ENCODE measurements at places on chromosomes 5 and 9.

DNA sequence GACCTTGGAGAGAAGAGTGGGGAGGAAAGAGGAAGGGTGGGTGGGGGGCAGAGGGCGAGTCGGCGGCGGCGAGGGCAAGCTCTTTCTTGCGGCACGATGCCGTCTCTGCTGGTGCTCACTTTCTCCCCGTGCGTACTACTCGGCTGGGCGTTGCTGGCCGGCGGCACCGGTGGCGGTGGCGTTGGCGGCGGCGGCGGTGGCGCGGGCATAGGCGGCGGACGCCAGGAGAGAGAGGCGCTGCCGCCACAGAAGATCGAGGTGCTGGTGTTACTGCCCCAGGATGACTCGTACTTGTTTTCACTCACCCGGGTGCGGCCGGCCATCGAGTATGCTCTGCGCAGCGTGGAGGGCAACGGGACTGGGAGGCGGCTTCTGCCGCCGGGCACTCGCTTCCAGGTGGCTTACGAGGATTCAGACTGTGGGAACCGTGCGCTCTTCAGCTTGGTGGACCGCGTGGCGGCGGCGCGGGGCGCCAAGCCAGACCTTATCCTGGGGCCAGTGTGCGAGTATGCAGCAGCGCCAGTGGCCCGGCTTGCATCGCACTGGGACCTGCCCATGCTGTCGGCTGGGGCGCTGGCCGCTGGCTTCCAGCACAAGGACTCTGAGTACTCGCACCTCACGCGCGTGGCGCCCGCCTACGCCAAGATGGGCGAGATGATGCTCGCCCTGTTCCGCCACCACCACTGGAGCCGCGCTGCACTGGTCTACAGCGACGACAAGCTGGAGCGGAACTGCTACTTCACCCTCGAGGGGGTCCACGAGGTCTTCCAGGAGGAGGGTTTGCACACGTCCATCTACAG lies 760 bp downstream of the NPR3 start:
- no peak for DNase-seq

DNA sequence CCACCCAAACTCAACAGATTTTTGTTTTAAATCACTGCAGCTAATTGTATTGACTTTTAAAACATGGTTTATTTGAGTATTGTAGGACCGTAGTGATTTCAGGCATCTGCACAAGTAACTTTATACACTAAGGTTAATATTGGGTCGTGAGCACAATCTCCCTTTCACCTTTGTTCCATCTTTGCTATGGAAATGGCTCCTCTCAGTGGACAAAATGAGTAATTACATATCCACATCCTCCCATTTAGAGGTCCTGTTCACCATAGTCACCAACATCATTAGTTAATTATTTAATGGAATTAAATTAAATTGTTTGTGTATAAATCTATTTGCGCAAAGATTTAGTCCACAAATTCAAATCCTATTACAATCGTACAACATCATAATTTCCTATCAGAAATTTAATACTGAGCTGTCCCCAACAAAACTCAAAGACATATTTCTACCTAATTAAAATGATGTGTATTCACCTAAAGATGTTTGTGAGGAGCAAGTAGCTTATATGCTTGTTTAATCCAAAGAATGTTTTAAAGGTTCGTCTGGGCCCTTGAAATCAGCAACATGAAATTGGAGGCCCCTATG lies 173.0 kb upstream of the DAPK1 start:
- no peak for DNase-seq

GRCh38 chr9:34372467-34373011 lies 4.2 kb downstream of the MYORG start:
- DNase-seq = no peak

DNA sequence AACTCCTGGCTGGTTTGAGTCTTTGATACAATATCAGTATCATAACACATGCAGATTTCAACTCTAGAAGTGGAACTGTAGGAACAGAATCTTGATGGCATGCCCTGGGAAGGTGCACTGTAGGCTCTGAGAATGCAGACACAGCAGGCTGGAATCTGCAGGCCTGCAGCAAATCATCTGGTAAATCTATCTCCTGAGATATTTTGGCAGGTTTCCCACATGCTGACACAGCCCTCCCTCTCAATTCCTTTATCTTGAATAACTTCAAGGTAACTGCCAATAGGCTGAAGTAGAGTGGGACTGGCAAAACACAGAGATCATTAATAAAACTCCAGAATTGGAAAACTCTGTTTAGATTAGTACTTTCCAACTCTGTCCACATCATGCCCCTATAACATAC lies 177.8 kb upstream of the PCSK5 start:
- no peak for DNase-seq

DNA sequence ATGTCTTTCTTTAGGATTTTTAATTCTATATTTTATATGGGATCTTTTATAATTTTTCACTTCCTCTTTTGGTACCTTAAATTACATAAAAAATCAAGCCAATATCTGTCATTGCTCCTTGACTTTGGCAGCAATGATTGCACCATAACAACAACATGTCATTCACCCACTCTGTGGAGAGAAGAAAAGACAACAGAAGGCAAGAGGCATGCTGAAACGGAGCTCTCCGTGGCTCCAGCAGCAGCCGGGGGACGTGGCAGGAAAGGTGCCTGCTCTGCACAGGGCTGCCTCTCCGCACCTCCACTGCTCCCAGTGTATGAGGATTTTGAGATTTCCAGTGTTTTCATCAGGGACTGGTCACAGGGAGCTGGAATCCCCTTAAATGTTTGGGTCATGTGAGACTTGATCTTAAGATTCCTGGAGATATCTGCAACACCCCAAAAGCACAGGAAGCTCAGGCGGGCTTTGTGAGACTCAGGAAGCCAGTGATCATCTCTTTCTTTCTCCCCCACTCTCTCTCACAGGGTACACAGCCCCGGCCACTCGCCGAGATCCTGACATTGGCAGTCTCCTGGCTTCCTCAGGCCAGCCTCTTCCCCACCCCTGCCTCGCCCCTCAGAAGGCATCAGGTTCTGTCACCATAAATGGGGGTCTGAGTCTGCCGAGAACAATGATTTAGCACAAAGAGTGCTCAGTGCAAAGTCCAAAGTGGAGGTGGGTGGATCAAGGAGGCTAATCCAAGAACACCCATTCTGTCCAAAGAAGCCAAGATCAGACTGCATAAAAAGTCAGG lies 74.6 kb downstream of the ACTL7B start:
- DNase-seq = no peak

GRCh38 chr9:129285382-129285781 lies 107.3 kb upstream of the IER5L start:
- no peak for DNase-seq

GRCh38 chr5:108983461-108984092 lies 235.9 kb downstream of the FER start:
- no peak for DNase-seq

GRCh38 chr5:168788107-168788506 lies 208.9 kb upstream of the PANK3 start:
- DNase-seq = no peak

GRCh38 chr9:127185931-127186781 lies 63.7 kb upstream of the ANGPTL2 start:
- peak; percentile 93 for DNase-seq

DNA sequence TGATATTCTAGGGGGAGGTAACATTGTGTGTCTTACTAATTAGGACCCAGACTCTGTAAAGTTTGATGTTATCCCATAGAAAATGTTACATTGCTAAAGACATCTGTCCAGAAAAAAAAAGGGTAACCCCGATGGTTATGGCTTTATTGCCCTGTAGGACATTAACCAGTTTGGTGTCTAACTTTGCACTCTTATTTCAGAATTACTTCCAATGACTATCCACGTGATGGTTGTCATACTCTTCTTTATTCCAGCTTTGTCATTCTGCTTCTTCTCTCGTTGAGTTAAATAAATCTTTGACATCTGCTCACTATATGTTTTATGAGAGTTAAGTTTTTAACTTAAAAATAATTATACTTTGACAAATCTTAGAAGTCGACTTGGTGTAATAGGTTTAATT lies 180.4 kb upstream of the ANKRD55 start:
- no peak for DNase-seq

- DNase-seq = no peak
Observed at GRCh38 chr5:932628-933250, 40.1 kb downstream of the TRIP13 start.

- DNase-seq = no peak
Observed at GRCh38 chr5:160651692-160652645, 200.0 kb downstream of the ATP10B start.

DNA sequence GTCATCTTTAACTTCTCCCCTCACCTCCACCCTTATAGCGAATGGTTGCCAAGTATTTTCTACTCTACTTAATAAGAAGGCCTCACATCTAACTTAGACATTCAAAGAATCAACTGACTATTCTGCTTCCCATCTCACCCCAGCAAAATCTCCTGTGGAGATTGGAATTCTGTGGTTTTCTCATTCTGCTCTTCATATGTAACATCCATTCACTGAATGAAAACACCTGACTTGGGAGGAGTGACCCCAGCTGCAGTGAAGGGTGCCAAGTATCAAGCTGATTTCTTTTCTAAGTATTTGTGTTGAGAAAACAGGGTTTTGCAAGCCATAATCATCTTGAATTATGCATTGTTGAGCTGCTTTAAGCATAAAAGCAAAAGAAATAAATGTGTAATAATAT lies 42.5 kb upstream of the TAF1L start:
- no peak for DNase-seq

DNA sequence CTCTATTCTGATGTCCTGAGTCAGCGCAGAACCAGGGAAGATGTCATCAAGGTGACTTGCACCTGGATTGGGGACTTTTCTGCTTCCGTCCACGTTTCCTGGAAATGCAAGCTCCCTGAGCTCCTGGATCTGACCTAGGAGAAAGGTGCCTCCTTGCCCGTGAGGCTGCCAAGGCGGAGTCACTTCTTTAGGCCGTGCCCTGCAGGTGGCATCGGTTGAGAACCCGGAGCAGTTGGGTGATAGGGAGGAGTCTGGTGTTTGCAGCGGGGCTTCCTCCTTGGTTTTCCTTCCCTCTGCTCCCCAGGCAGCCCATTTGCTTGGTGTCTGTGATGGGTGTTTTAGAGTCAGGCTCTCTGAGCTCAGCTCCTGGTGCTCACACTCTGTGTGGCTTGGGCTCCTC lies 15.2 kb downstream of the NANS start:
- DNase-seq = no peak

- peak; percentile 5 for DNase-seq
Observed at GRCh38 chr9:93650448-93650847, 74.1 kb downstream of the PHF2 start.

DNA sequence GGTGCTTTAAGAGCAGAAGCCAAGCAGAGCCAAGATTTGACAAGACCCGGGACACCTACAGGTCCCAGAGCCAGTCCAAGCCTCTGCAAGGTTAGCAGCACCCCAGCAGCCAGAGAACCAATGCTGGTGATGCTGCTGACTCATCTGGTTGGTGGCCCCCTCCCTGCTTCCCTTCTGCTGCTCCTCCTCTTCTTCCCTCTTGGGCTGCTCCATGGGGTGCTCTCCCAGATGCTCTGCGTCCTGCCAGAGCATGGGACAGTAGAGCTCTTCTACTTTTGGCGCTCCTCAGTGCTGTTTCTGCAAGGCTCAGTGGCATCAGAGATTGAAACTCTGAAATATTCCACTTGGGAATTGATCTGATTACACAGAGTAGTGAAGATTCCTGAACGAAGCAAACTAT lies 76.1 kb upstream of the SAP30L start:
- no peak for DNase-seq

GRCh38 chr9:104984121-104984520 lies 56.2 kb upstream of the ABCA1 start:
- DNase-seq = no peak

GRCh38 chr5:84384604-84385575 lies at the start of gene EDIL3:
TSS of gene EDIL3 (minus strand) at chr5:84384880. CDS start at chr5:84384374, 506 bp downstream.
- DNase-seq = peak; percentile 68

DNA sequence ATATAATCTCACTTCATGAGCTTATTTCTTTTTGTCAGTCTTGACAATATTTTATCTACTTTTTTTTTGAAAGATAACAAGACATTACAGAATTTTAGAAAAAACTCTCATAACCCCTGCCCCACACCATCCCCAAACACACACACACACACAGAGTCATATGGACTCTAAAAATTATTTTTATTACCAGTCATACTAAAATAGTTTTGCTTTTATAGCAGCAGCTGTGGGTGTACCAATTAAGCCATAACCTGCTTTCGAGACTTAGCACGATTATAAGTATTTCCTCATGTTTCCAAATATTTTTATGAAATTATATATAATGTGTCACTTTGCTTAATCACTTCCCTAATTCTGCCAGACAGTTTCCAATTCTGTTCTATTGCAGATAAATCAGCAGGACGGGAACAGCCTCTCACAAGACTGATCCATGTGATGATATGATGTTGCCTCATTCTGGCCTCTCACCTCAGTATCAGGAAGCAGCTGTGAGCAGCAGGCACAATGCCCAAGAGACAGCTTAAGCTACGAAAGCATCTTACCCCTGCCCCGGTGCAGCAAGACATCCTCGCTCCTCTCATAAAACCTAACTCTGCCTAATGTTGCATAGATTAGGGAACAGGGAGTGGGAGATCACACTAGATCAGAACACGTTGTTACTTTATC lies 7.0 kb downstream of the PDCL start:
- DNase-seq = peak; percentile 42

DNA sequence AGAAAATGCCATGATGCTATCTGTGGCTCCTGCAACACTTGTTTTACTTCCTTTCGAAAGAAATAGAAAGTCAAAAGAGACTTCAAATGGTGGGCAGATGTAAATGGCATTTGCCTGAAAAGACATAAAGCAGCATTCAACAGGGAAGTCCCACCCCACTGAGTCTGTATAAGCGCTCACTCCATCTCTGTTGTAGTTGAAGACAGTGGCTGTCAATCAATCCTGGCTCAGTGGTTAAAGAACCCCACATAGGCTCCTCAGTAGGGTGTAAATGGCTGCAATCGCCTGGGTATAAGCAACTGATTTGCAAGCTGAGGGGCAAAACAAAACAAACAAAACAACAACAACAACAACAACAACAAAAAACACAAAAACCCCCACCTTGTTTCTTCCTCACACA lies 158.7 kb downstream of the EFNA5 start:
- no peak for DNase-seq

DNA sequence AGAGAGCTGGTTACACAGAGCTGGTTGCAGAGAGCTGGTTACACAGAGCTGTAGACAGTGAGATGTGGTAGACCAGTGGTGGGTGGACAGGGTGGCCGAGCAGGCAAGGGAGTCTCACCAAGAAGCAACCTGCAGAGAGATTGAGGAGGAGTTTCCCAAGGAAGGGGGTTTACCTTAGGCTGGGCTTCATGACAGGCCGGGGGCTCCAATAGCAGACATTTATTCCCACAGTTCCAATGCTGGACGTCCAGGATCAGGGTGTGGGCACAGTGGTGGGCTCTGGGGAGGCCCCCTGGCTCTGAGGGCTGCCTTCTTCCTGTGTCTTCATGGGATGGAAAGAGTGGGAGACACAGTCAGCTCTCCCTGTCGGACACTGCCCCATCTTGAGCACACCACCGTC lies 386.9 kb upstream of the IRX4 start:
- no peak for DNase-seq

GRCh38 chr5:1066676-1067075 lies 45.2 kb downstream of the SLC12A7 start:
- no peak for DNase-seq

- DNase-seq = no peak
Observed at GRCh38 chr9:254516-254915, 39.9 kb downstream of the DOCK8 start.
